CD4-positive, alpha-beta T cell treated with Interleukin-17A for 1 hour (primary cell): ENCODE measurements at places on chromosomes 6 and 20.

DNA sequence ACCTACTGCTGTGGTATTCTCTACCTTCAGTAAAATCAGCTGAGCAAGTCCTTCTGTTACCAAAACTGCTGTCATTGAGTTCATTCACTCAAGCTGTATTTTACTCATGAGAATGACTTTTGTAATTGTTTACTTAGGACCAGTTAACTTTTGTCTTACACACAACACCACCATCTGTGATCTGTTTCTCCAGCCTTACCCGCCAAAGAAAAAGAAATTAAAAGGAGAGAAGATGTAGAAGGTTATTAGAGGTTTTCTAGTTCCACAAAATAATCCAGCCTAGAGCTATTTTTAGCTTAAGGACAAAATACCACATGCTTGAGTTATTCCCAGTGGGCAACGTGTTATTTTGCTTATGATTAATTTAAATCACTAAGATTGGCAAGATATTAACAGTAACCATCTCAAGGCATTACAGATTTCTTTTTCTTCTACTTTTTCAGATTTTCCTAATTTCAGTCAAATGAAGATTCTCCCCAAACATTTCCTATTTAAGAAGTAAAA is 38.2 kb downstream of the FAM8A1 start:
- DNase-seq = no peak

- DNase-seq = peak; percentile 80
These were observed 27.5 kb upstream of the BCLAF1 start for GRCh38 chr6:136317021-136317694.

GRCh38 chr20:41223112-41223511 is 85.8 kb downstream of the PLCG1 start:
- no peak for DNase-seq

DNA sequence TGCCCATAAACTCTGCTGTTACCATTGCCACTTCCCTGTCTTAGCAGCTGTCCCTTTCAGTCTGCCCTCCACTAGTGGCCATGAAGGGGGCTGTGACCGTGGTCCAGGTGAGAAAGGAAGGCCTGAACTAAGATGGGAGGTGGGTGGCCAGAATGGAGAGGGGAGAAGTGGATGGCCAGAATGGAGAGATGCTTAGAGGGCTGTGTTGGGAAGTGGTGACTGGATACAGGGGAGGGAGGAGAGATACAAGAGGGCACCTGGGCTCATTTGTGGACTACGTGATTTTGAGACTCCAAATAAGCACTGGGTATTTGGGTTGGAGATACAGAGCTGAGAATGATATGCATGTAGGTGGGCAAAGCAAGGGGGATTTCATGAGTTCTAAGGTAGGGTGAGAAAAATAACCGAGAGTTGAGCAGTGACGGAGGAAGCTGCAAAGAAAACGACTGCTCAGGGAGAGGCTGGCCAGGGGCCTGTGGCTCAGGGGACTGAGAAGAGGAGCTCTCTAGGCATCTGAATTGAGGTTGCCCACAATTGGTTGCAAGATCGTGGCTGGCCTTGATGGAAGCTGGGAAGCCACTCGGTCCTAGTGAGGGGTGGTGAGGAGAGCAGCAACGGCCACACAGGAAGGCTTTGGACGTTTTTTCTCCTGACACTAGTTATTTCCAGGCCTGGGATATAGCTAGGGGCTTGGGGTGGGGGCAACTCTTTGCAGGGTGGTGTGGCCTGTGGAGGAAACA is 36.9 kb downstream of the PANK2 start:
- DNase-seq = no peak

DNA sequence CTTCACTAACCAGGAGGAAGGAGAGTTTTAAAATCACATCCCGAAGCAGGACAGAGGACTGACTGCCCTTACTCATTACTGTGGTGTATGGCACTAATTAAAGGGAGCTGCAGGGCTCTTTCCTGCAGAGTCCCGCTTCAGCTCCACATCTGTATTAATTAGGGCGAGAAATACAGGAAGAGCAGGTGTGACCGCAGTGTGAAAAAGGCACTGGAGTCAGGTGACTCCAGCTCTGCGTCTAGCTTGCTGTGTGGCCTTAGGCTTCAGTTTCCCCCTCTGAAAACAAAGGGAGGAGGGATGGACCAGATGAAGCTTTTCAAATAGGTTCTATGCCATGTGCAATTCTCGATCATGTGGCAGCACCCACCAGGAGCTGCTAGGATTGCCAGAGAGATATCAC is 34.0 kb downstream of the KIAA1755 start:
- DNase-seq = no peak

DNA sequence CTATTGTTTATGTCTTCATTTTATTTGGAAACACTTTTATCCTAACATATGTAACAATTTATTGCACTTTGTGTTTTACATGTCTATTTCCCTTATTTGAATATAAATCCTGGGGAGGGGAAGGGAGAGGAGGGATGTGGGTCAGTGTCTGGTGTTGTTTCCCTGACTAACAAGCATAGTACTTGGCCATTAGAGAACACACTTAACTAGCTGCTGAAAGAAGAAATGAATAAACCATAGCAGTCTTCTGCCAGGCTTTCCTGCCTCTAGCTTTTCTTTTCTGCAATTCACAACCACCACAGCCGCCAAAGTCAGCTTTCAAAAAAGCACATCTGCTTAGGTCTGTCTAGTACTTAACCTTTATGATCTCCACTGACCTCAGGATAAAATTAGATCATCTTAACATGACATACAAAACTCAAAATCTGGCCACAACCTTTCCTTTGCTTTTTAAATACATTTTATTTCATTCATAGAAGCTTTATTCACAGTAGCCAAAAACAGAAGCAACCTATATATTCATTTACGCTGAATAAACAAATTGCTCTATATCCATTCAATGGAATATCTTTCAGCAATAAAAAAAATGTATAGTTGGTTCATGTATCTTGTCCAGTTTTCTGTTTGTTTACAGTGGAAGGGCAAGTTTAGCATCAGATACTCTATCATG is 16.3 kb downstream of the PDSS2 start:
- DNase-seq = no peak

DNA sequence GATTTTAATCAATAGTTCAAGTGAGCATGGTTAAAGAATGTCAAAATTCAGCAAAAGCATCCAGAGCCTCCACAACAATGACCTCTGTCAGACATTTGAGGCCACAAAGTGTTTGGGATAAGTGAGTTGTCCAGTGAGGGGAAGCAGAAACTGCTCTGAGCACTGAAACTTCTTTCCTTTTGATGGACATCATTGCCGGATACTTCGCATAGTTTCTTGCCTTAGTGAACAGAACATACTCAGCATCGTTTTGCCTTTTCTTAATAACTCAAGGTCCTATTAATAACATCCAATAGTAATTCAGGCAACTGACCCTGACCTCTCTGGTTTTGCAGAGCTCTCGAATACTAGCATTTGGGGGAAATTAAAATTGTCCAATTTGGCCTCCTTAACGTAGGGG is 78.6 kb downstream of the EDN3 start:
- DNase-seq = no peak

DNA sequence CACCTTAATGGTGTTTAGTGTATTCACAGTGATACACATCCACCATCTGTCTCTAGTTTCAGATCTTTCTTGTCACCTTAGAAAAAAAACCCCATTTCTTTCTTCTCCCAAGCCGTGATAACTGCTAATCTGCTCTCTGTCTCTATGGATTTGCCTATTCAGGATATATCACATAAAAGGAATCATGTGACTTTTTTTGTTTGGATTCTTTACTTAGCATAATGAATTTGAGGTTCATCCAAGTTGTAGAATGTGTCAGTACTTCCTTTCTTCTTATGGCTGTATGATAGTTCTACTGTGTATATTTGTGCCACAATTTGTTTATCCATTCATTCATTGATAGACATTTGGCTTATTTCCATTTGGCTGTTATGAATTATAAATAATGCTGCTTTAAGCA is 57.1 kb downstream of the ITCH start:
- no peak for DNase-seq

DNA sequence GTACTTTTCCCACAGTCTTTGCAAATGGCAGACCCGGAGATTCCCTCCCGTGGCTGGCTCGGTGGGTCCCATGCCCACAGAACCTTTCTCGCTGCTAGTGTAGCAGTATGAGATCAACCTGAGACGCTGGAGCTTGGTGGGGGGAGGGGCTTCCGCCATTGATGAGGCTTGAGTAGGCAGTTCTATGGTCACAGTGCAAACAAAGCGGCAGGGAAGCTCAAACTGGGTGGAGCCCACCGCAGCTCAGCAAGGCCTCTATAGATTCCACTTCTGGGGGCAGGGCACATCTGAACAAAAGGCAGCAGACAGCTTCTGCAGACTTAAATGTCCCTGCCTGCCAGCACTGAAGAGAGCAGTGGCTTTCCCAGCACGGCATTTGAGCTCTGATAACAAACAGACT is 186.0 kb upstream of the KCNK16 start:
- no peak for DNase-seq

DNA sequence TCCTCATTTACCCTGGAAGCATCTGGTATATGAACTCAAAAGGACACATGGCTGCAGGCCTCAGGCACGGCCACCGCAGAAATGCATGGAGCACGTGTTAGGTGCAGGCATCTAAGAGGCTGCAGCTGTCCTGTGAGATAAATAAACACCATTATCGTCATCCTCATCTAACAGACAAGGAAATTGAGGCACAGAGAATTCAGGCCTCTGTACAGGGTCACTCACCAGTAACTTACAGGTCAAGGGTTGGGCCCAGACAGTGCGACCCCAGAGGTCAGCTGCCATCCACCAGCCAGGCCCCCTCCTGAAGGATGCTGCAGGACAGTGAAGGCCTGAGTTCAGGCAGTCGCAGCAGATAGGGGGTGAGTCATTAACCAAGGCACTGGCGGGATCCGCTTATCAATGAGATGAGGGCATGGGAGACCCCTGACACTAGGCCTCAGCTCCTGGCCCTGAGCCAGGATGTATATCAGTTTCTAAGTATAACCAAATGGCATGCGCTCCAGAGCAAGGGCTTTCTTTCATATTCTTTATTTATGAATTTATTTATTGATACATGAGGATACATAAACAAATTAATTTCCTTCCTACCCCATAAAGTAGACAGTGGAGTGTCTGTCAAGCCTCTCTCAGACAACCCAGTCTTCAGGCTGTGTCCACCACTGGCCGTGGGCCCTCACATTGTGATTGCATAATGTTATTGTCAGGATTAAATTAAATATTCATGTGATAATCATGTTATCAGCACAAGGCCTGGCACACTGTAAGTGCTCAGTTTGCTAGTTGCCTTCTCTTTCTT is 316.9 kb downstream of the QKI start:
- no peak for DNase-seq
